ENCODE measurements at places on chromosomes 3 and 15. TPM values are rescaled to one million over a fixed set of nuclear protein-coding genes. Genes with fewer than 3 reads are reported as not detected.

The APBA2 gene
- total RNA-seq = 14.6 TPM

GRCh38 chr15:83092309-83092976, 15.0 kb upstream of the TM6SF1 start:
- no peak overlapping the region for H3K4me3 ChIP-seq
- no peak overlapping the region for H3K27ac ChIP-seq
- no peak for DNase-seq
- H3K36me3 ChIP-seq = no peaks in the 10 kb centered on the region
- H3K27me3 ChIP-seq = peaks cover 9% of the 10 kb centered on the region

DNA sequence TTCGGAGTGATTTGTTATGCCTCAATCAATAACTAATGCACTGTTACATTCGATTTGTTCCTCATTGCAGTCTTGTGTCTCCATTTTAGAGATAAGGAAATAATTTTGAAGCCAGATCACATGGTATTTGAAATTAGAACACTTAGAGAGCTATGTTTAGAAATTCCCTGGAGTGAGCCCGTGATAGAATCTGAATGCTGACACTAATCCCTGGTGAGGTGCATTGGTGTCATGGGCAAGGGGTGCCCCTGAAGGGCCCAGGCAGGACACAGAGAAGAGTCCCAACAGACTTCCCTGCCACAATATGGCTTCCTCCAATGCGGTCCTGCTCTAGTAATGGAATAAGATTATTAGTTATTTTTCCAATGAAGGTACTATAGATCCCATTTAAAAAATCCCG, 223.0 kb downstream of the NR2F2 start:
- no peak overlapping the region for H3K27ac ChIP-seq
- H3K4me1 ChIP-seq = no peaks in the 10 kb centered on the region
- no peaks in the 10 kb centered on the region for H3K27me3 ChIP-seq
- no peak overlapping the region for H3K4me3 ChIP-seq
- no peaks in the 10 kb centered on the region for H3K36me3 ChIP-seq
- DNase-seq = no peak

GRCh38 chr3:39148435-39149058, 4.8 kb downstream of the CSRNP1 start:
- H3K4me1 ChIP-seq = peaks cover 66% of the 10 kb centered on the region
- no peak for DNase-seq
- peaks cover 23% of the 10 kb centered on the region for H3K36me3 ChIP-seq
- H3K4me3 ChIP-seq = peak overlapping the region; percentile 20
- peak overlapping the region; percentile 16 for H3K27ac ChIP-seq
- no peaks in the 10 kb centered on the region for H3K27me3 ChIP-seq

DNA sequence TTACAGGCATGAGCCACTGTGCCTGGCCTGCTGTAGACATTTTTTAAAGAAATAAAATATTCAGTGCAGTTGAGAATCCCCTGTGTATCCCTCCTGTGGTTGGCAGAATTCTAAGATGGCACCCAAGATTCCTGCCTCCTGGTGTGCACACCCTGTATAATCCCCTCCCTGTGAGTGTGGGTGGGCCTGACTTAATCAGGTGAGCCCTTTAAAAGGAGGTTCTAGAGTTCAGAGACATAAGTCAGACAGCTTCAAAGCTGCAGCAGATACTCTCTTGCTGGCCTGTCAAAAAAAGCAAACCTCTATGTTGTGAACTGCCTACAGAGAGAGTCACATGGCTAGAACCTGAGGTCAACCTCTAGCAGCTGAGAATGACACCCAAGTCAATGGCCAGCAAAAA, 7.0 kb upstream of the VIPR1 start:
- DNase-seq = no peak
- H3K36me3 ChIP-seq = no peaks in the 10 kb centered on the region
- no peak overlapping the region for H3K27ac ChIP-seq
- H3K4me1 ChIP-seq = peaks cover 28% of the 10 kb centered on the region
- peaks cover 37% of the 10 kb centered on the region for H3K27me3 ChIP-seq

GRCh38 chr3:192409201-192409837, 318.0 kb downstream of the FGF12 start:
- H3K27me3 ChIP-seq = peaks cover 68% of the 10 kb centered on the region
- H3K4me1 ChIP-seq = peaks cover 56% of the 10 kb centered on the region
- H3K36me3 ChIP-seq = no peaks in the 10 kb centered on the region
- DNase-seq = peak; percentile 65
- H3K27ac ChIP-seq = no peak overlapping the region

- no peaks in the 10 kb centered on the region for H3K27me3 ChIP-seq
- peak; percentile 7 for DNase-seq
- peaks cover 19% of the 10 kb centered on the region for H3K4me1 ChIP-seq
- no peaks in the 10 kb centered on the region for H3K36me3 ChIP-seq
- H3K27ac ChIP-seq = no peak overlapping the region
Measured at GRCh38 chr3:127688416-127689265, 15.9 kb downstream of the ABTB1 start.

- H3K27me3 ChIP-seq = no peaks in the 10 kb centered on the region
- no peak for DNase-seq
- peaks cover 14% of the 10 kb centered on the region for H3K36me3 ChIP-seq
Measured at GRCh38 chr3:142676151-142676550, 47.7 kb upstream of the TRPC1 start.

GRCh38 chr15:91947683-91948608, 94.4 kb downstream of the SLCO3A1 start:
- H3K36me3 ChIP-seq = 0 out of 2 replicates have a peak, but pooled peaks cover 4% of the 10 kb centered on the region
- H3K4me1 ChIP-seq = peaks cover 60% of the 10 kb centered on the region
- peak overlapping the region; percentile 8 for H3K4me3 ChIP-seq
- DNase-seq = peak; percentile 37

DNA sequence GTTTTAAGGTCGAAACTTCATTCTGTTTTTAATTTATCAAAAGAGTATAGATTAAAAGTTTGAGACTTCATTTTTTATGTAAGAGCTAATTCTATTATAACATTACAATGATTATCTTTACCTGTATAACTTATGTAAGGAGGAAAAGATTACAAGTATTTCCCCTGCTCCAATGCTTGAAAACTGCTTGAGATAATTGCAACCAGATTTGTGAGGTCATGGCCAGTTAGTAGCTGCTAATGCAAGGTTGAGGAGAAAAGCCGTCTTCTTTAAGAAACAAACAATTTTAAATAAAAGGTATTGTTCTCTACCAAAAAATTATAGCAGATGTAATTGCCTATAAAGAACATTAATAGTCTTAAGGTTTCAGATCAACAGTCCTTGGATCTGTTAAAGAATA, 208.3 kb upstream of the UBE2E2 start:
- H3K36me3 ChIP-seq = no peaks in the 10 kb centered on the region
- no peak overlapping the region for H3K4me3 ChIP-seq
- H3K27ac ChIP-seq = no peak overlapping the region
- H3K4me1 ChIP-seq = peaks cover 31% of the 10 kb centered on the region
- peaks cover 2% of the 10 kb centered on the region for H3K27me3 ChIP-seq

DNA sequence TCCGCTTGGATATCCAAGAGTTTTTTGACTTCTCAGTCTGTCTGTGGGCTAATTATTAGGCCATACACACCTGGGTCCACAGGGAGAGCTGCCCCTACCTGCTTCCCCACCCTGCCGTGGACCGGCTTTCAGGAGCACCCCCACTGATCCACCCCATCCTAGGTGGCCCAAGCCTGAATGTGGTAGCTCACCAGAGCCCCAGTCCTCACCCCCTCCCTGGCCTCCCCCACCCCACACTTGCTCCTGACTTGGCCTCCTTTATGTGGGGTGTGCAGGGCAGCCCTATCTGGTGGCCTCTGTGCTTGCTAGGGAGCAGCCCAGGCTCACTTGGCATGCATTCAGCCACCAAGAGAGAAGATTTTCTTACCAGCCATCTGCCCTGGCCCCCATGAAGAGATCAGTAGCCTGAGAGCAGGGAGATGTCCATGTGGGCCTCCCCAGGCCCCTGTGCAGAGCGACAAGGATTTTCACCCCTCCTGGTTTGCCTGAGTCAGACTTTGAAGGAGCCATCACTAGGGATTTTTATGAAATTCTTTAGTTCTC, 11.2 kb downstream of the LRRK1 start:
- no peak overlapping the region for H3K27ac ChIP-seq
- DNase-seq = no peak
- H3K36me3 ChIP-seq = no peaks in the 10 kb centered on the region
- no peak overlapping the region for H3K4me3 ChIP-seq

Data from WTC11 (cell line).